Stomach (tissue), 19 donors: ENCODE measurements at places on chromosomes 3 and 15. TPM values are rescaled to one million over a fixed set of nuclear protein-coding genes. Genes with fewer than 3 reads are reported as not detected.

Gene GRK7
- total RNA-seq: 0.37 TPM

- H3K27me3 ChIP-seq: no peaks in the 10 kb centered on the region
- no peak for DNase-seq
- H3K4me3 ChIP-seq: no peak overlapping the region
Measured at GRCh38 chr3:43162230-43163084, 56.6 kb upstream of the POMGNT2 start.

DNA sequence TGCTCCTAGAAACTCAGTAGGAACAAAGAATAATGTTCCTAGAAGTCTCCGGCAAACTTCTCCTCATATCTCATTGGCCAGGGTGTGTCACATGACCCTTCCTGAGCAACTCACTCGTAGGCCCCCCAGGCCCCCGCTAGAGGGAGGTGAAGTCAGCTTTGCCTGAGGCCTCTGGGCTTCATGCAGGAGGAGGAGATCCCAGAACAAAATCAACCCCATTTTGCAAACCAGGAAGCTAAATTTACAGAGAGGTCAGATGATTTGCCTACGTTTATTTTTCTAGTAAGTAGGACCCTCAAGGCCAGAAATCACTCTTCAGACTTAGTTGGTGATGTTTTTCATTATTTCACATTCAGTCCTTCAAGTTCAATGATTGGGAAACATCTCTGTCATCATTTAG, 99.1 kb downstream of the SSR3 start:
- H3K27me3 ChIP-seq: no peaks in the 10 kb centered on the region
- H3K36me3 ChIP-seq: no peaks in the 10 kb centered on the region
- H3K4me3 ChIP-seq: no peak overlapping the region
- H3K4me1 ChIP-seq: peaks cover 6% of the 10 kb centered on the region

DNA sequence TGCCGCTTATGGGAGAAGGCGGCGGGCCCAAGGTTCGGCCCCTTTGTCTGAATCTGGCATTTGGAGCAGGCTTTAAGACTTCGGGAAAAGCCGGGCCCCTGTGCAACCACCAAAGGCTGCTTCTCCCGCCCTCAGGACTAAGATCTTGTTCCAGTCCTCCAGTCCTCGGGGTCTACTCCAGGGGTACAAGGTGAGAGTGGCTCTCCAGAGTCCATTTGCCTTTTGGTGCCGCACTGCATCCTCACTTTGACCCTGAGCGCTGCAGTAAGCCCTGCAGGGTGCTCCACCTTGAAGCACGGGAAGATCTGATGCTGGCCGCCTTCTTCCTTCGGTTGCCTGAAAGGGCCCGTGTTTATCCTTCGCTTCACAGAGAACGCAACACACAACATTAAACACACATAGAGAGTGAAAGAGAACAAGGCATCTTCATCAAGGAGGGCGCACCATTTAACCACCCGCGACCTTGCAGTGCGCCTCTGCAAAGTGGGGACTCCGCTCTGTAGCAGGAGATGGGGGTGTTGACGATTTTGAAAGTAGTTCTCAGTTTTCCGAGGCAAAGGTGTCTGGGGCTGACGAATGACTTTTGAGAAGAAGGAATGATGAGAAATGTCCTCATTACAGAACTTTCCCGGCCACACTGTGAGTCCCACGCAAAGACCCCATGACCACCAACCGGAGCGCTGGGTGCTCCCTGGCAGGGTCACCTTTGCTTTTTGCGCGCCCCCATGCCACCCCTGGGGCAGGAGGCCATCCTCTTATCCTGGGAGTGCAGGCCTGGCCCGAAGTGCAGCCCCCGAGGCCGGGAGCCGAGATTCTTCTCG, 1.0 kb downstream of the PIGZ start:
- DNase-seq: no peak
- H3K27me3 ChIP-seq: no peaks in the 10 kb centered on the region
- peaks cover 10% of the 10 kb centered on the region for H3K36me3 ChIP-seq
- H3K27ac ChIP-seq: no peak overlapping the region
